A172 (cell line): ENCODE measurements at places on chromosomes 7 and 10. TPM values are rescaled to one million over a fixed set of nuclear protein-coding genes. Genes with fewer than 3 reads are reported as not detected.

DNA sequence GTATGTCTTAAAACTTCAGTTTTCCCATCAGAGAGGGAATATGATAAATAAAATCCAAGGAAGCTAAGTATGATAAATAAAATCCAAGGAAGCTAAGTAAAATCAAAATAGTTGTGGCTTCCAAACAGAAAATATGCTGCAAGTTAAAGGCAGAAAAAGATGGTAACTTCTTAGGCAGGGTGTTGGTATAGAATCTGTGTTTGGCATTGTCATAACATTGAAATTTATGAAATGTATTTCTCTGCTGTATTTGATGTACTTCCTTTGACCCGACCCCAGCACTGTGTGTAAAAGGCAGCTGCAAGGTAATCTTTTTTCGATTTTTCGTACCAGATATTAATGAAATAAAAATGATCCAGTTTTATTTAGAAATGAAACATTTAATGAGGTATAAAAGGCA is 537.2 kb downstream of the TFEC start:
- no peak for DNase-seq

- peak; percentile 98 for DNase-seq
These were observed 22.0 kb downstream of the ITGB8 start for GRCh38 chr7:20352573-20353306.

- no peak for DNase-seq
These were observed 237.9 kb downstream of the MGMT start for GRCh38 chr10:129704786-129705525.

DNA sequence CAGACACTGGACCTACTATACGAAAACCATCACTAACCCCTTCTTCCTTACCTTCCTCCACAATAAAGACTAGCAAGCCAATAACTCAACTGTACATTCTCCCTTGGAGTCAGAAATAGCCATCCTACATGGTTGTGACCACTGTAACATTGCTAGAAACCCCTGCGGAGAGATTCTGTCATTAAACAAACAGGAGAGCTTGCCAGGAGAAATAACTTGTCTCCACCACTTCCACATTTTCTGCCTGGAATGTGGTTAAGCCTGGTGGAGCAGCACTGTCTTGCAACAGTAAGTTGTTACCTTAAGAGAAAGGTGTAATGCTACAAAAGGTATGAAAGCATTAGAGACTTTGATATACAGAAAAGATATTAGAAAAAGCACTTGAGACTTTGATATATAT is 45.8 kb downstream of the THSD7A start:
- peak; percentile 73 for DNase-seq

DNA sequence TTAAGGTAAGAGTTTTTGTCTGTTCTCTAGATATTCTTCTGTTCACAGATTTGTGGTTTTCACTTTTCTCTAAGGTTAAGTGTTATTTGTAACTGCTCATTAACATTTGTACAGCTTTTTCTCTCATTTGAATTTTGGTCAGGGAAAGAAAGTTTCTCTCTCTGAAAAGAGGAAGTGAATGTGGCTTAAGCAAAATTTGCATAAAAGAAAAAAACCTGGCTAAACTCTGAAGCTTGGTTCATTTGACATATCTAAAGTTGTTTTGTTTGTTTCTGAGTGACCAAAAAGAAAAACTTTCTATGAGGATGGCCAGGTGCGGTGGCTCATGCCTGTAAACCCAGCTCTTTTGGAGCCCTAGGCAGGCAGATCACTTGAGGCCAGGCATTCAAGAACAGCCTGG is 22.0 kb upstream of the SLC26A4 start:
- no peak for DNase-seq

DNA sequence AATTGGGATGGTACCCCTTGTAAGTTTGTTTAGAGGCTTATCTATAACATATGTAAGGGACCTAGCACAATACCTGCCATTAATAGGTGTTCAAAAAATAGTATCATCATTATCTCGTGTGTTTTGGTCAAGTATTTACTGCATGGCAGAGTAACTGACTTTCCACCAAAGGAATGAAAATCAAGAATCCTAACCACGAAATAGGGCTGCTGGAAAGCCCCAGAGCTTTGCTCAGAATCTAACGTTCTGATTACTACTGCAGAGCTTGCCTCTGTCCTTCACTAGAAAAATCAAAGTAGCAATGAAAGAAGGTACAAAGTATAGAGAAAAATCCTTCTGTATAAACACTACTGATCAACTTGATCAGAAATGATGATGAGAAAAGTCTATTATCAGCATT is 34.9 kb downstream of the DCLRE1C start:
- DNase-seq = no peak

GRCh38 chr10:126101736-126102135 is 205.4 kb downstream of the FANK1 start:
- DNase-seq = no peak

DNA sequence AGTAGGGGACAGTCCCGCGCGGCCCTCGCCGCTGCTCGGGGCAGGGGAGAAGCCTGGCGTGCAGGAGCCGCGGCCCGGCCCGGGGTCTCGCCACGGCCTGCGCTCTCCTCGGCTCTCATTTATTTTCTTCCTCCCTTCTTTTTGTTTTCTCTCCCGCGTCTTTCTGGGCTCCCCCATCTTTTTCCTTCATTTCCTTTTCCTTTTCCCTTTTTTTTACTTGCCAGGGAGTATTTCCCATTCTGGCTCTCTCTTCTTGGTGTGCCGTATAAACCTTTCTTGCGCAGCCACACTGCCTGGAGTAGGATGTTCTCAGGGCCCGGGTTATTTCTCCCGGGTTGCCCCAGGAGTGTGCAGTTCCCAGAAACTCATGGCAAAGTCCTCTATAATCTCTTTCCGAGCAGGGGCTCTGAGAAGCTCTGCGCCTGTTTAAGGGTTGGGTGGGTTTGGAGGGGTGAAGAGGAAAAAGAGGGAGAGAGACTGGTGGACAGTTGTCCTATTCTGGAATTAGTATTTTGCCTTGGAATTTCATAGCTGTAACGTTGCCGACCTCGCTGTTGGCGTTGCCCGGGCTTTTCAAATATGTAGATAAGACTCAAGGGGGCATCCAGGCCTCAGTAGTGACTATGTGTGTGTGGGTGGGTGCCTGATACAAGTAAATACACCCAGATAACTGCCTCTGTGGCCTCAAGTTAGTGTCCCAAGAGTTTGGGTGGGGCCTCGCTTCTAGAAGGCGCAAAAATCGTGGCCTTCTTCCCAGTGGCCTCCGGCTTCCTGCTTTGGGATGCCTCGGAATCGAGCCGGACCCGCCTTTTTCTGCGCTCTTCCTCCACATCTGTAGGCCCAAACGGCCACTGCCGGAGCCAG is 4.3 kb upstream of the ZNF503 start:
- DNase-seq = no peak

The OR2A5 gene
- not detected in 2 replicates for total RNA-seq

The OPALIN gene
- total RNA-seq = not detected in 2 replicates

DNA sequence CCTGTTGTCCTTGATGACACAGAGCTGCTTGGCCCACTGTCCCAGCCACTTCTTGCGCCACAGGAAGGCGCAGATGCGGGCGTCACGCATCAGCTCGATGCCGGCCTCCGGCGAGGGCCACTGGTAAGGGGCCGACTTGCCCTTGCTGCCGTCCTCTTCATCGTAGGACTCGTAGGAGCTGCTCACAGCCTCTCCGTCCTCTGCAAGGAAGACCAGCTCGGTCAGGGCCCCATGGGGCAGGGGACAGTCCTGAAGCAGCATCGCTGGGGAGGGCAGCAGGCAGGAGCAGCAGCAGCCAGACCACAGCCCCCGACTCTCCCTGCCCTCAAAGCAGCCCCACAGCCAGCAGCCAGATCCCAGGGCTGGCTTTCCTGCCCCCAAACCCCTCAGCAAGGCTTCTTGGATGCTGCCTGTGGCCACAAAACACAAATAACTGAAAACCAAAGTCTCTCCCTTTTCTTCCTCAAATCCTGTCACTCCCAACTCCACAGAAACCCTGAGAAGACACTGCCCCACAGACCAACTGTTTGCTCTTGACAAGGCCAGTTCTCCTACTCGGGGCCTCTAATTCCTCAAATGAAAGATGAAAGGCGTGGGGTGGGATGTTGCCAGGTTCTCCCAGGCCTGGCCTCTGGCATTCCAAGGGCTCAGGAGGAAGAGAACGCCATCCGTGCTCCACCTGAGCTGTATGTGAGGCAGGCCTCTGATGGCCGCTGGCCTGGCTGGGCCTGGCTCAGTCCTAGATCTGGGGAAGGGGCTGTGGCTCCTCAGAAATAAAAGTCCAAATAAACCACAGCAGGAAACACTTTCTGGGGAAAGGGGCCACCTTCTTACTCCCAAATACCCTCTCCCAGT is 76.7 kb downstream of the VWA2 start:
- no peak for DNase-seq

DNA sequence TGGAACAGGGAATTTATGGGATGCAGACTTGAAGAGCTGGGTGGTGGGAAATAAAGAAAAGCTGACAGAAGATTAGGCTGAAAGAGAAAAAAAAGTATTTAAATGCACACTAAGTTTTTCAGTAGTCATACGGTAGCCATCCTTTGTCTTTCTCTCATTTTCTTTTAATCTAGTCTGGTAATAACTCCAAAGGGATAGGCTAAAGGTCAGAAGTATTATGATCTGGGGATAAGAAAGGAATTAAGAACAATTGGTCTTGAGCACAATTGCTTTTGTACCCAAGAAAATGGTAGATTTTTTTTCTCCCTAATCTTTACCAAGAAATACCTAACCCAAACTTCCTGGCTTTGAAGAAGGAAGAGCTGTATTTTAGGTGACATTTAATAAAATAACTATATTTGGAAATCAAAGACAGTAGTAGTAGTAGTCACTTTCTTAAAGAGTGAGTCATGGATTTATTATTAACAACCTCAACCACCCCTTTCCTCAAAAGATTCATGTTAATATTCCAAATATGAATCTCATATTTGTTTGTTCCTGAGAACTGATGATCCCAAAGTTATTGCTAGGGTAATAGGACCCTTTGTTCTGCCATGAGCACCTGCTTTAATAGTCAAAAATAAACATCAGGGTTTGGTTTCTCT is 120.2 kb upstream of the ODAD2 start:
- no peak for DNase-seq

GRCh38 chr7:102889851-102890250 is 22.9 kb upstream of the LRRC17 start:
- no peak for DNase-seq

The CFAP70 gene
- 0.36 and 0.72 TPM in 2 replicates for total RNA-seq

GRCh38 chr7:978049-978346 is 2.6 kb upstream of the COX19 start:
- DNase-seq = no peak

- no peak for DNase-seq
These were observed 217.4 kb downstream of the MAD1L1 start for GRCh38 chr7:2015251-2015871.

The SMO gene
- 28.6 and 31.4 TPM in 2 replicates for total RNA-seq

The CALCR gene
- total RNA-seq = 0.10 and 0.98 TPM in 2 replicates

The MYO3A gene
- total RNA-seq = not detected in 2 replicates

The NIPSNAP2 gene
- total RNA-seq = 67.5 and 75.5 TPM in 2 replicates

DNA sequence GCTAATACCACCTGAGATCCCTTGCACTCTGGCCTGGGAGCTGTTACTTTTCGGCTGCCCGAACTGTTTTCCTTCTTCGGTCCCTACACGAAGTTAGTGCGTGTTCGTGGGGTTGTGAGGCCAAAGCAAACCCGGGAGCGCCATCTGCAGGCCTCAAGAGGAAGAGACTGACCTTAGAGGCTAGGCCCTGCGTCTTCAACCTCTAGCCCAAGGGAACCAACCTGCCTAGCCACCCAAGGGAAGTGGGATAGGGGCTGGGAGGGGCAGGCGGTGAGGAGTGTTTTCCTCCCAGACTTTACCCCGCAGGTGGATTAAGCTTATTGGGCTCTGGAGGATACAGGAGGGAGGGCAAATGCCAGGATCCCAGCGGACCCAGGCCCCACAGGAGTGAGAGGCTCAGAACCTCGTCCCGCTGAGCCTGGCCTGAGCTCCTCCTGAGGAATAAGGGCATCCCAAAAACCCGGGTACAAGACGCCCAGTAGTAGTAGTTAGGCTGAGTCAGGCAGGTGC is 1.7 kb upstream of the PAX2 start:
- DNase-seq = peak; percentile 65

DNA sequence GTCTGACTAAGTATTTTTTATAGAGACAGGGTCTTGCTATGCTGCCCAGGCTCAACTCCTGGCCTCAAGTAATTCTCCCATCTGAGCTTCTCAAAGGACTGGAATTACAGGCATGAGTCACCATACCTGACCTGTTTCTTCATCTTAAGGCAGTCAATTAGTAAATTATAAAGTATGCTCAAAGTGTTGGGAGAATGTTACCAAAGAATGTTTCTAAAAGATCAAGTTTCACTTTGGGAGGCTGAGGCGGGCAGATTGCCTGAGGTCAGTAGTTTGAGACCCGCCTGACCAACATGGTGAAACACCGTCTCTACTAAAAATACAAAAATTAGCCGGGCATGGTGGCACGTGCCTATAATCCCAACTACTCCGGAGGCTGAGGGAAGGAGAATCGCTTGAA is 117.0 kb downstream of the ALOX5 start:
- DNase-seq = no peak

GRCh38 chr7:148914208-148914777 is 30.2 kb upstream of the EZH2 start:
- DNase-seq = peak; percentile 69

- no peak for DNase-seq
These were observed 766 bp upstream of the ITIH2 start for GRCh38 chr10:7702288-7702812.
